ENCODE measurements at places on chromosomes 2 and 18. TPM values are rescaled to one million over a fixed set of nuclear protein-coding genes. Genes with fewer than 3 reads are reported as not detected.

The RAB27B gene
- total RNA-seq: 2.7 TPM

The GPBAR1 gene
- 1.8 TPM for total RNA-seq

The C2orf80 gene
- not detected for total RNA-seq

The SCTR gene
- total RNA-seq: not detected

Measured in T-helper 1 cell treated with Interleukin-12 subunit alpha and Interleukin-12 subunit beta and Interleukin-4 antibody, amounts not matched to agents 30 ng/mL and 1 ng/mL, for 36 hours (primary cell).